ENCODE measurements at places on chromosomes 3 and 15. TPM values are rescaled to one million over a fixed set of nuclear protein-coding genes. Genes with fewer than 3 reads are reported as not detected.

DNA sequence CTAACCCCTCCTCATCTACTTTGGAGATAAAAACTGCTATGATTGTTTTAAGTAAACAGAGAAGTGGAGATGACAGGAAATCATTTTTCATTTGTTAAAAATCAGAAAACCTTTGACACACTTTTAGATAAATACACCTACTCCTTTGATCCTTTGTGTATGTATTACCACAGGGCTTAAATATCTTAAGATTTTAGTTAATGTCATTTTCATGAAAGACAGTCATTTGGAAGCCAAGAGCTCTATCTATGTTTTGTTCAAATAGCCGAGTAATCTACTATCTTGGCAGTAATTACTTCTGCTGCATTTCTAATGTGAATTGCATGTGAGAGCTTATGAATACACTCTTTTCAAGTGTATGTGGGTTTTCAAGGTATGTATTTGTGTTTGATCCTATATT, 2.0 kb downstream of the ARPP21 start:
- peaks cover 6% of the 10 kb centered on the region for H3K4me1 ChIP-seq
- no peak overlapping the region for H3K27ac ChIP-seq
- H3K4me3 ChIP-seq: no peak overlapping the region
- no peak for DNase-seq
- H3K36me3 ChIP-seq: no peaks in the 10 kb centered on the region

DNA sequence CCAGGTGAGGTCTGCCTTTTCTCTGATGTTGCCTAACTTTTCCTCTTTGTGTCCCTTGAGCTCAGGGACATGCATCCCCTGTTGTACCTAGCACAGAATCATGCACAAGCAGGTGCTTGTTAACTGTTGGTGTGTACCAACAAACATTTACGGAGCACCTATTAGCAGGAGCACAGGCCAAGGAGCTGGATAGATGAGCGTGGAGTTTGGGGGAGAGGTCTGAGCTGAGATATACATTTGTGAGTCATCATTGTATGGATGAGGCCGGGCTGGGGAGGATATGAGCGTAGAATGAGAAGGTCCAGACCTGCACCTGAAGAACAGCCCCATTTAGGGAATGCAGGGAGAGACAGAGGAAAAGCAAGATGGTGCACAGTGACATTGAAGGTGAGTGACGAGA, 53.4 kb downstream of the SMAD3 start:
- peaks cover 66% of the 10 kb centered on the region for H3K4me1 ChIP-seq
- H3K4me3 ChIP-seq: no peak overlapping the region
- peak overlapping the region; percentile 92 for H3K27ac ChIP-seq
- no peaks in the 10 kb centered on the region for H3K27me3 ChIP-seq
- no peak for DNase-seq

DNA sequence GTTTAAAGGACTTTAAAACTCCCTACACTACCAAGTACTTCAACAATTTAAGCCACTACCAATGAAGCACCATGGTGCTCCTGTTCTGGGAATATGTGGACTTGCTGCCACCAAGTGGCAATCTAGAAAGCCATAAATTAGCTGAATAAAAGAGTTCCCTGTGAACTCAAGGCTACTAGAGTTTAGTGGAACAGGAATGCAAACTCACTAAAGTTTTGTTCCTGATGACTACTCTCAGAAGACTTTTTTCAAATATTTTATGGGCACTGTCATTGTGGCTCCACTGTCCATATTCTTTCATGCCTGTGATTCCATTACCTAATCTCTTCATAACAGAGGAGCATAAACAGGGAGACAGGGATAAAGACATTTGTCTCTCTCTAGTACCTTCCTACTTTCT, 63.9 kb downstream of the TMCC1 start:
- no peak overlapping the region for H3K27ac ChIP-seq
- DNase-seq: peak; percentile 78
- no peak overlapping the region for H3K4me3 ChIP-seq
- H3K27me3 ChIP-seq: no peaks in the 10 kb centered on the region

DNA sequence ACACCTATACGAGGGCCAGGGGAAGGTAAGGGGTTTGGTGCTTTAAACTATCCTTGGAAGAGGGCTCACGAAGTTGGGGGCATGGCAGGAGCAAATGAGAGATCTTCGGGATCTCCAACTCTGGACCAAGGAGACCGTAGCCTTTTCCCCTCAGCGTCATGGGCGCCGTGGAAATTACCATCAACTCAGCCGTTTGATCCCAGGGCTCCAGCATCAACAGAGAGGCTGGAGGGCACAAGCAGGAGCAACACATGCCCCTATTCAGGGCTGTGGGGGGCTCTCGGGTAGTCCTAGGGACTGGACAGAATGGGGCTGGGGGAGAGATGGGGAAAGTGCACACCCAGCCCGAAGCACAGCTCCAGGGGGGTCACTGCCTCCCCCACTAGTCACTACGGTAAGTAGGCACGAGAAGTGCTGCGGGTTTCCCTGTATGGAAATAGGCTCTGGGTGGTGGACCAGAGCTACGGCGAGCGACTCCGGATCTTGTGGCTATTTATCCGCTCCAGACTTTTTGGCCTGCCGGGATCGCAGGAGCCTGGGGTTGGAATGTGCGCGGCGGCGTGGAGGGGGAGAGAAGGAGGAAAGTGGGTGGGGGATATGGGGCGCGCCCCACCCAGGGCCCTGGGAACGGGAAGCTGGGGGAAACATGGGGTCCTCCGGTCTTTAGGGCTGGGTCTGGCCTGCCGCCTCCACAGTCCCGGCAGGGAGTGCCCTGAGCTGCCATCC, 539 bp upstream of the LAMB2 start:
- peak overlapping the region; percentile 83 for H3K4me3 ChIP-seq
- peak; percentile 92 for DNase-seq

Gene OIP5
- polyA plus RNA-seq: 11.9 TPM

Gene GP5
- polyA plus RNA-seq: 0.06 TPM

All from endothelial cell of umbilical vein (primary cell).